ENCODE measurements at places on chromosomes 5 and 9. TPM values are rescaled to one million over a fixed set of nuclear protein-coding genes. Genes with fewer than 3 reads are reported as not detected.

- DNase-seq: peak; percentile 78
- H3K4me1 ChIP-seq: peaks cover 27% of the 10 kb centered on the region
- no peaks in the 10 kb centered on the region for H3K27me3 ChIP-seq
- H3K27ac ChIP-seq: no peak overlapping the region
- no peak overlapping the region for H3K4me3 ChIP-seq
- H3K36me3 ChIP-seq: no peaks in the 10 kb centered on the region
Observed at GRCh38 chr5:102600964-102601363, 102.2 kb upstream of the SLCO6A1 start.

GRCh38 chr5:174935854-174936474 is 211.6 kb downstream of the MSX2 start:
- peak; percentile 61 for DNase-seq
- peaks cover 8% of the 10 kb centered on the region for H3K27me3 ChIP-seq
- no peaks in the 10 kb centered on the region for H3K4me1 ChIP-seq

Gene SLC34A1
- total RNA-seq: 0.07 TPM

DNA sequence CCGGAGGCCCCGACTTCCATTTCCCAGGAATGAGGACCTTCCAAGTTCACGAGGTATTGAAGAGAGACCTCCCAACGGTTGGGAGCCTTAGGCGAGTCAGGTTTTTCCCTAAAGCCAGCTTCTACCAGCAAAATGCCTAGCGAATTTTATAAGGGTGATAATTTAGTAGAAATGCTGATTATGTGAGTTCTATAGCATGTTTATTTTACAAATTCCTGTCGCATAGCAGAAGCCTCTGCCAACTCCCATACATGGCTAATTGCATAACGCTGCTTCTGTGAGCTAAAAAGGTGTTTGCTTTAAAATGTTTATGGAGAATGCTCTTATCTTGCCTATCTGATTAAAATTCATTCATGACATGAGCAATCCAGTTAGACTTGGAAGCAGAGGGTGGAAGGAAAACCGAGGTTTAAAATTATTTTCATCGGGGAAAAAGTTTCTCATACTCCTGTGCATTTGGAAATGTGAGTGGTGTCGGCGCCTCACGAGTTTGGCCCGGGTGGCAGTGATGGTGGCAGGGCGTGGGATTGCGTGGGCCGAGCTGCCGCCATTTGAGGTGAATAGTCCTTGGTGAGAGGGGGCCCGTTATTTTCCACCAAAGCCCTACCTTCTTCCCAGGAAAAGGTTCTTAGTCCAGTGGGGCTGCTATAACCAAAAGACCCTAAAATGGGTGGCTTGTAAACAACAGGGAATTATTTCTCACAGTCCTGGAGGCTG is 104.4 kb upstream of the FCN2 start:
- H3K36me3 ChIP-seq: no peaks in the 10 kb centered on the region
- no peak overlapping the region for H3K4me3 ChIP-seq
- no peak for DNase-seq
